ENCODE measurements at places on chromosomes 4 and X.

DNA sequence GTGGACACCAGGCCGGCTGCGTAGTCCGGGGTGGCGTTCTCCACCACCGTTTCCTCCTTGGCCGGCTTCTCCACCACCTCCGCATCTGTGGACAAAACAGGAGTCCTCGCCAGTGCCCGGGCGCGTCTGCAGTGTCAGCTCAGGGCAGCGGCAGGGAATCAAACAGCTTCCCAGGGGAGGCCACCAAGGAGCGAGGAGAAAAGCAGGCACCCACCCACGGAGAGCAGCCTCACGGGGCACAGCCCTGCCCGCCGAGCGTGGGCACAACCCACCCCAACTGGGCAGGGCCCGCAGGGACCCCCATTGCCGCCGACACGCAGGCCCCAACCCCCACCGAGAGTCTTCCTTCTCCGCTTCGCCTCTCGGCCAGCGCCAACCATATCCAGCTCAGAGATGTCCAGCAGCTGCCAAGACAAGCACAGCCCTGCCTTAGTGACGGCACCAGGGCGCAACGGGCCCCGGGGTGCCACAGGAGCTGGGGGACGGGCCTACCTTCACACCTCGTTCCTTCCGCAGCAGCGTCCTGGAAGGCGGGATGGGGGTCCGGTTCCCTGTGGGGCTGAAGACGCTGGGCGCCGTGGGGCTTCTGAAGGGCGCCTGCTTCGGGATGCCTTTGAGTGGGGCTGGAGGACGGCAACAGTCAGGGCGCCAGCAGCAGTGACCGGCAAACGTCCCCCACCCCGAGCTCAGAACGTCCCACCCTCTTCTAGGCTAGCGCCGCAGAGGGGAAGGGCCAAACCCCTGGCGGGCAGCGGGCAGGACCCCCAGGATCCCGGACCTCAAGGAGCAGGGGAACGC, 22.8 kb downstream of the NELFA start:
- DNase-seq, result no peak

GRCh38 chr4:152255437-152255836, 280.5 kb downstream of the FBXW7 start:
- peak; percentile 65 for DNase-seq

GRCh38 chr4:109998867-109999584, 86.3 kb downstream of the EGF start:
- no peak for DNase-seq

GRCh38 chr4:20203508-20203907, 48.2 kb upstream of the SLIT2 start:
- no peak for DNase-seq

DNA sequence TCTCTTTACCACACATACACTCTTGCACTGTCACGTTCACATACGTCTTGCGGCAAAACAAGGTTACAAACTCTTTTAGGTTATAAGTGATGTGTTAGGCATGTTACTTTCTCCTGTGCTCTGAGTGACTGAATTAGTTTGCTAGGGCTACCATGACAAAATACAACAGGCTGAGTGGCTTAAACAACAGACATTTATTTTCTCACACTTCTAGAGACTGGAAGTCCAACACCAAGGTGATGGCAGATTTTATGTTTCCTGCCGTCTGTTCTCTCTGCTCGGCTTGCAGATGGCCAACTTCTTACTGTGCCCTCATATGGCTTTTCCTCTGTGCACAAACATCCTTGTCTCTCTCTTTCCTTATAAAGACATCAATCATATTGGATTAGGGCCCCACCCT, 1224.3 kb upstream of the TENM3 start:
- DNase-seq, result no peak

GRCh38 chr4:152236519-152237056, 299.3 kb downstream of the FBXW7 start:
- DNase-seq, result no peak

DNA sequence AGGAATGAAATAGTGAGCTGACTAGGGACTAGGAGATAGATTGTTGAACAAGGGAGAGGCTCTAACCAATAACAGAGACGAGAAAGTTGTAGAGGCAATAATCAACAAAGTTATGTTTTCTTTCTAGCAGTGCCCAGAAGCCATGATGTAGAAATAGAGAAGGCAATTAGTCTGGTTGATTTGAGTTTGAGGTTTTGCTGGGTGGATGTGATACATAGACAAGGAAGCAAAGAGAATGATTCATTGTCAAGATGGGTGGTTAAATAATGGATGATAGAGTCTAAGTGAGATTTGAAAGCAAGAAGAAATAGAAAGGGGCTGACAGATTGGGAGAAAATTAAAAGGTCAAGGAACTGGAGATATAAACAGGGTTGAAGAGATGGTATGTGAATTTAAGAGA, 11.2 kb downstream of the RBM41 start:
- no peak for DNase-seq

GRCh38 chrX:18877469-18877868, 106.4 kb downstream of the PHKA2 start:
- no peak for DNase-seq

DNA sequence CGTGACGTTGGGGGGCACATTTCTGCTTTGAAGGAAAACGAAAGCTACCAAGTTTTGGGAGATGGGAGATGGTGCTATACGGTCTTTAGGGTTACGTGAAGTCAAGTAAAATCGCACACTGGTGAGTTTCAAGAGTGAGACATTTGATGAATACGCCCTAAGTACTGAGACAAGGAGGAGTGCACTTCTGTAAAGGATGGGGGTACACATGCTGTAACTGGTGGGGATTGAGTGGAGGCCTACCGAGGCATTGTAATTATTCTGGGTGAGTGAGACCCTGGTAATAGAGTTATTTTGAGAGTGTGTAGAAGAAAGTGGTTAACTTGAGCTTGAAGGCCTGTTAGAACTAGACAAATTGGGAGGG, 536 bp downstream of the SH3BGRL start:
- peak; percentile 30 for DNase-seq

- DNase-seq, result no peak
Measured at GRCh38 chr4:149296084-149296483, 519.6 kb downstream of the IQCM start.

DNA sequence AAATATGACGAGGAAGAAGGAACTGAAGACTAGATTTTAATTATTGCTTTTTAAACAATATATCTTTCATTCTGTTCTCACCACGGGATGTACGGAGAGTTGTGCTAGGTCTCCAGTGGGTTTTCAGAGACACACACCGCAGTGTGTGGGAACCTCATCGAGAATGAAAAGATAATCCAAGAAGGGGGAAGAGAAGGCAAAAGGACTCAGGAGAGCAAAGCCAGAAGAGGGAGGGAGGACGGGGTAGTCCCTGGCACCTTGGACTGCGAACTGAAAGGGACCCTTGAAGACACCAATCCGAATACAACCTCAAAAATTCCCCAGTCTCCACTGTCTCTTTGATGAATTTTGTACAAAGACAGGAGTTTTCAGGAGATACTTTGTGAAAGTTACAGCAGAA, 932 bp upstream of the LEF1 start:
- DNase-seq, result no peak

- no peak for DNase-seq
Measured at GRCh38 chr4:1259966-1260365, 11.0 kb upstream of the CTBP1 start.
